ENCODE measurements at places on chromosomes 6 and 20.

GRCh38 chr6:32415521-32416019, 8.6 kb upstream of the BTNL2 start:
- DNase-seq = peak; percentile 62

GRCh38 chr6:38151580-38152500, 332.3 kb downstream of the ZFAND3 start:
- no peak for DNase-seq

DNA sequence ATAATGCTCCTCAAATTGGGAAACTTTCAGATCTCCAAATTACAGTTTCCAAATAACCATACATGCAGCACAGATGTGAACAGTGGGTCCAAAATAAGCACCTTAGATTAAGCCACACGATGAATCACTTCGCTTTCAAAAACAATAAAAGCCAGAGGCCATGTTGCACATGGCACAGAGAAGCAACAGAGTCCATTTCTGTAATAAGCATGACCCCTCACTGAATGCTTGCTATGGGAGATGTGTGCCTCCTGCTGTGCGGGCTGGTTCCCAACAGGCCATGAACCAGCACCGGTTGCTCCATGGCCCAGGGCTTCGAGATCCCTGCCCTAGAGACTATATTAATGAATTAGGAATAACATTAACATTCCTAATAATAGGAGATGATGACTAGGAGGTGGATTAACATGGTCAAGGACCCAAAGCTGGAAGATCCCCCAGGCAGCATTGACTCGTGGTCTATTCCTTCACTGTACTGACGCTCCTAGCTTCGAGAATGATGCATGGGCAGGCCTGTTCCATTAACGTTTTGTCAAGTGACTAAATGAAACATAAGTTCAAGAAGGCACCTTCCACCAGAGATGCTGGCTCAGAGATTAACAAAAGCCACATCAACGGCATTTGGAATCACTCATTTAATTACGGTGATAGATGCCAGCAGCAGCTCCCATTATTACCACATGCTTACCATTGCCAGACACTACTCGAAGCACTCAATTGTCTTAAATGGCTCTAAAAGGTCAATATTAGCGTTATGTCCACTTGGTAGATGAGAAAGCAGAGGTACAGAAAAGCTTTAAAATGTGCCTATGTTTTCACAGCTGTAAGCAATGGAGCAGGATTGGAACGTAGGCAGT, 470.6 kb upstream of the AGPAT4 start:
- DNase-seq = no peak

DNA sequence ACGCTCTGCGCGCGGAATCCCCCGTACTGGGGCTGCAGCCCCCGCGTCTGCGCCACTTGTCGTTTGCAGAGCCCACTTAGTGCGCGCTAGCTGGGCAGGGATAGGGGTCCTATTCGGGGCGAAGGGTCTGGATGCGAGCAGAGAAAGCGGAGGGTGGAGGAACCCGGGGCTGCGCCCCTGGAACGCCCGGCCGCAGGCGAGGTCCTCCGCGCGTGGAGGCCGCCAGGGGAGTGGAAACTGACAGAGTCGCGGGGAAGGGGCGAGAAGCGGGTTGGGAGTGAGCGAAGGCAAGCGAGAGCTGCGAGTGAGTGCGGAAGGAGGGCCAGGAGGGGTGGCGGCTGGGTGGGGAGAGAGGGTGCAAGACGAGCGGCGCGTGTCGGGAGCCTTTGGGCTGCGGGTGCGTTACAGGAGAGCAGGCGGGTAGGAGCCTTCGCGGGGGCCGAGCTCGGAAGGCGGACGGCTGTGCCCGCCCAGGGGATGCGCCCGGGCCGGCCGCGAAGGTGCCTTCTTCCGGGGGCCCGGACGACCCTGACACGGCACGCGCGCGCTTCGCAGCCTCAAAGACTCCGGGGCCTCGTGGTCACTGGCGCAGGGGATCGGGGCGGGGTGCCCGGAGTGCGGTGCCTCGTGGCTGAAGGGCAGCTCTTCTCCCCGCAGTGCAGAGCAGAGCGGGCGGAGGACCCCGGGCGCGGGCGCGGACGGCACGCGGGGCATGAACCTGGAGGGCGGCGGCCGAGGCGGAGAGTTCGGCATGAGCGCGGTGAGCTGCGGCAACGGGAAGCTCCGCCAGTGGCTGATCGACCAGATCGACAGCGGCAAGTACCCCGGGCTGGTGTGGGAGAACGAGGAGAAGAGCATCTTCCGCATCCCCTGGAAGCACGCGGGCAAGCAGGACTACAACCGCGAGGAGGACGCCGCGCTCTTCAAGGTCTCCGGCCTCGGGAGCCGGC, 1.2 kb downstream of the IRF4 start:
- peak; percentile 51 for DNase-seq

- no peak for DNase-seq
Observed at GRCh38 chr6:7131390-7131789, 23.6 kb downstream of the RREB1 start.

DNA sequence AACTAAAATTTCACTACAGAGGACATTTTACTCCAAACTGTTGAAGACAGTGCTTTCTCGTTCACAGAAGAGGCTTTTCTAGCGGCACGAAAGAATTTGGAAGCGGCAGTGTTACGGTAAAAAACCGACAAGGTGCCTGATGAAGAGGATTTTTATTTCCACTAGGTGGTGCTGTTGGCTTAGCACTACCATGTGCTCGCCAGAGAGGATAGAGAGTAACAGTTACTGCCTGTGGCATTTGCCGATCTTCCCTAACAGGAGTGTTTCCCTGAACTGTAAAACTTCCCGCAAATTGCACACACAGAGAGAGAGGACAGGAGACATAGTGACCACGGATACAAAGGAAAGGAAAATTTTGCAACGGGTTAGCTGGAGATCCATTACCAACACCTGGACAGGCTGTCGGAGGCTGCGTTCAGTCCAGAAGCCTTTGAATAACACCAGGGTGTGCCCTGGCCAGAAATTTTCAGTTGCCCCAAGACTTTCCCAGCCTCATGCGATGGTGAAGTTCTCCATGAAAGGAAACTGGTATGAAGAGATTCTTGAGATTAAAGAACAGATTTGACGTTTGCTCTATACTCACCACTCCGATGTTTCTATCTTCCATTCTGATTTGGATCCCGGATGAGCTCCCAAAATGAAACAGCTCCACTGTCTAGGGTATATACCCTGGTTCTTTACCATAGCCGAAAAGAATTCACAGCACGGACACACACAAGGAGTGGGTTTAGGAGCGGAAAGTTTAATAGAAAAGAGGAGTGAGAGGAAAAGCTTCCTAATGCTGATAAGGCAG, 48.1 kb downstream of the HLA-DPB1 start:
- peak; percentile 31 for DNase-seq

GRCh38 chr20:34876406-34877282, at the start of gene ACSS2:
TSS of gene ACSS2 (plus strand) at chr20:34876612. CDS start at chr20:34876646, 34 bp downstream.
- DNase-seq = peak; percentile 93

- no peak for DNase-seq
Observed at GRCh38 chr6:31126396-31127175, 6.3 kb upstream of the CDSN start.

DNA sequence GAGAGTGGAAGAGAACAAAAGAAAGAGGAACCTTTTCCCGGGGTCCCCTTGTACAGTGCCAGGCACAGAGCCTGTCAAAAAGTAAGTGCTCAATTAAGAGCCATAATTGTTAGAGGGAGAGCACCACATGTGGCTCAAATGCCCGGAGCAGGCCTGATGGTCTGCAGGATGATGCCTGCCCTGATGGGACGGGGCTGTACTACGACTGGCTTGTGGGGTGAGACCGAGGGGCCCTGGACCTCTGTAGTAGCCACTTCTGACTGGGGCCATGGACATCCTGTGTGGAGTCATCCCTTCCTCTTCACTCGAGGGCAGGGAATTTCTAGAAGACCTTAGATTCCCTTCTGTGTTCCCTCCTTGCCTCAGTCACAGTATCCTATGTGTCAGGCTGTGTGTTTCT, 47.9 kb downstream of the KCNK5 start:
- DNase-seq = no peak

- DNase-seq = no peak
Observed at GRCh38 chr20:55565096-55565773, 440.1 kb downstream of the CBLN4 start.

DNA sequence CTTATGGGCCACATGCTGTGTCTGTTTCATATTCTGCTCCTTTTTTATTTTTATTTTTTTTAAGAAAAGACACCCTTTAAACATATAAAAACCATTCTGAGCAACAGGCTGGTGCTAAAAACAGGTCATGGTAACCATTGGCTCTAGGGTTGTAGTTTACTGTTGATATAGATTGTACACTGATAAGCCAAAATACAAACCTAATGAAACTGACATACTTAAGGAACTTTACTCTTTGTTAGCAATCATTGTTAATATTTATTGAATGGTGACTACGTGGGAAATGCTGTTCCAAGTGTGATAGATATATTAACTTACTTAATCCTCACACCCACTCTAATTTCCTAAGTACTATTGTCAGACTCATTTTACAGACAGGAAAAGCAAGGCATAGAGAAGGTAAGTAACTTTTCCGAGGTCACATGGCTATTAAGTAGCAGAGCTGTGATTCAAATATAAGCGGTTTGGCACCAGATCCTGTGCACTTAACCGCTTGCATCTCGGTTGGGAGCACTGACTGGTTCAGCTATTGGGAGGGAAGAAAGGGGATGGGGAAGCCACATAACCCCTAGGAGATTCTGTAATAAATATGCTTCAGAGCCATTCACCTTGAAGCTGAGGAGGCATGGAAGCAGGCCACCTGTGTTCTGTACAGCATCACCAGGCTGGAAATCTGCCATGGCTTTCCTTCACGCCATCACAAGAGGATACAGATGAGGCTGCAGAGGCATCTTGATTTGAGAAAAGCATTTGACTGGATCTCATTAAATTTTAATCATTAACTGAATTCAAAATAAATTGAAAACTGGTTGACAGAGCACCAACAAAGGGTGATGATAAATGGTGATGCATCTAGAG, 4.9 kb downstream of the TRAF3IP2 start:
- DNase-seq = no peak

- no peak for DNase-seq
Observed at GRCh38 chr6:10794239-10794638, 44.1 kb downstream of the MAK start.

DNA sequence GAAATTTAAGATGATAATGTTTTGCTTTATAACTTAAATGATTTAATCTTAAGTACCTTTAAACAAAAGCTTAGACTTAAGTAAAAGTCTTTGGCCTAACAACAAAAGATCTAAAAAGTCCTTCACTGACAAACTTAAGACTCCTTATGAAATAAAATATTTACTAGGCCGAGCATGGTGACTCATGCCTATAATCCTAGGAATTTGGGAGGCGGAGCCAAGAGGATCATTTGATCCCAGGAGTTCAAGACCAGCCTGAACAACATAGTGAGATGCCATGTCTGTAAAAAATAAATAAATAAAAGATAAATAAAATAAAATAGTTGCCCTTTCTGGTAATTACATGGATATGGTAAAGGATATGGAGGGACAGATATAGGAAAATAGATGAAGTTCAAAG, 12.4 kb downstream of the KATNA1 start:
- DNase-seq = no peak

GRCh38 chr20:49030954-49031619, 15.0 kb upstream of the CSE1L start:
- no peak for DNase-seq

GRCh38 chr6:30914854-30915590, 984 bp downstream of the VARS2 start:
- peak; percentile 23 for DNase-seq

GRCh38 chr20:24918579-24919566, 30.2 kb upstream of the CST7 start:
- no peak for DNase-seq

Data from stimulated activated naive CD8-positive, alpha-beta T cell treated with anti-CD3 and anti-CD28 coated beads, Interleukin-15, amount 100 ng/mL, for 72 hours (primary cell).